ENCODE measurements at places on chromosomes 16 and 17.

GRCh38 chr16:55116165-55116920, 185.7 kb downstream of the IRX5 start:
- DNase-seq, result peak; percentile 95

DNA sequence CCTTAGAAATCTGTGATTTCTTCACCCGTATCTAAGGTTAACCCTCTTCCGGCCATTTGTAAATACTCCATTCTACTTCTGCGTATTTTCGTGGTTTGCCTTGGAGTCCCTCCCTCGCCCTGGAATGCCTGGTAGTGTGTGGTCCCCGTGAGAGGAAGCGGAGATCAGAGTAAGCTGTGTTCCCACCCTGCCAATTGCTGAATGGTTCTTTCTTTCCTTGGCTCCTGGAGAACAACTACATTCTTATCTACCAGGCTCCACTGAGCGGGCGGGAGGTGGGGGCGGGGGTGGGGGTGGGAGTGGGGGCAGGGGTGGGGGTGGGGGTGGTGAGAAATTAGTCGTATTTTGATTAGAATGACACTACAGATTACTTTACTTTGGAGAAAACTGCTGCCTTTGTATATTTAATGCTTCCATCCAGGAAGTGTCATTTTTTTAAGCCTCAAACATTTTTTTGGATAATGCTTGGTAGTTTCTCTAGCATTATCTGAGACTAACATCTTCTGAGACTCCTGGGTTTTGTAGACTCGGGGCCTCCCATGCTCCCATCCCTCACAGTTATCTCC, 20.9 kb upstream of the FASN start:
- no peak for DNase-seq

DNA sequence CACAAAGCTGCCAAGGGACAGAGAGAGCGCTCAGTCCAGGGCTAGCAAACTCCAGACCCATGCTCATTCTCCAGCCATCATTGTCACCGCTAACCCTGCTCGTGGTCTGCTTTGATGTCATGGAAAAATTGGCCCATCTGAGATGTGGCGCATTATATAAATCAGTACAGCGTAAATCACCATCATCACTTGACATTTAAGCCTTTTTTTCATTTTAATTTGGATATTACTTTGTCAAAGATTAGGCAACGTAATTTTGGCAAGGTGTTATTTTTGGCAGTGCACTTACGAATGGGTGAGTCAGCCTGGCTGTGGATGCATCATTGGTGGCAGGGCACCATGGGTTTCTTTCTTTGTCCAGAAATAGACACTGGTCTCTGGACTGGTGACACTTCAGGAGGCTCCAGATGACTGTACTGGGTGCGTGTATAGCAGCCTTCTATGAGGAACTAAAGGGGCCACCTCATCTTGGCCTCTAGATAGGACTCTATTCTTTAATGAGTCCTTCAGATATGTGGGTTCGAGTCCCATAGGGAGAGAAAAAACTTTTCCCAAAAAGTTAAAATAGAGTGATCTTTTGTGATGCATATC, 166.3 kb downstream of the MSI2 start:
- no peak for DNase-seq

- no peak for DNase-seq
These were observed 2.8 kb downstream of the WNK4 start for GRCh38 chr17:42783062-42783790.

- no peak for DNase-seq
These were observed 4.1 kb downstream of the FAM171A2 start for GRCh38 chr17:44359458-44360143.

DNA sequence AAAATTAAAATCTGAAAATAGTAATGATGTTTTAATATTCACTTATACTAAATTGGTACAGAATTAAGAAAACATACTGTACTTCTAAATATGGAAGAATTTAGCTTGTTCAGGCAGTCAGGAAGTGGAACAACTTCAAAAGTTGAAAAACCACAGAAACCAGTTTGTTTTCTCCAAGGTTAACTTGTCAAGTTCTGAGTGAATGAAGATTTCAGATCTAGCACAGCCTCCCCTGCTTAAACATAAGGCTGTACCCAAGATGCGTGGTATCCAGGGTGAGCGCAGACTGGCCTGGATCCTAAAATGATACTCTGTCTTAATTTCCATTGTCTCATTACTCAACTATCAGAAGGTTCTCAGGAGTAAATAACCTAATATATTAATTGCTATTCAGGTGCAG, 730.7 kb upstream of the KIF2B start:
- DNase-seq, result no peak

GRCh38 chr17:51120357-51120738, 320 bp downstream of the SPAG9 start:
- DNase-seq, result no peak

GRCh38 chr17:57735707-57736106, 9.4 kb downstream of the CCDC182 start:
- no peak for DNase-seq

DNA sequence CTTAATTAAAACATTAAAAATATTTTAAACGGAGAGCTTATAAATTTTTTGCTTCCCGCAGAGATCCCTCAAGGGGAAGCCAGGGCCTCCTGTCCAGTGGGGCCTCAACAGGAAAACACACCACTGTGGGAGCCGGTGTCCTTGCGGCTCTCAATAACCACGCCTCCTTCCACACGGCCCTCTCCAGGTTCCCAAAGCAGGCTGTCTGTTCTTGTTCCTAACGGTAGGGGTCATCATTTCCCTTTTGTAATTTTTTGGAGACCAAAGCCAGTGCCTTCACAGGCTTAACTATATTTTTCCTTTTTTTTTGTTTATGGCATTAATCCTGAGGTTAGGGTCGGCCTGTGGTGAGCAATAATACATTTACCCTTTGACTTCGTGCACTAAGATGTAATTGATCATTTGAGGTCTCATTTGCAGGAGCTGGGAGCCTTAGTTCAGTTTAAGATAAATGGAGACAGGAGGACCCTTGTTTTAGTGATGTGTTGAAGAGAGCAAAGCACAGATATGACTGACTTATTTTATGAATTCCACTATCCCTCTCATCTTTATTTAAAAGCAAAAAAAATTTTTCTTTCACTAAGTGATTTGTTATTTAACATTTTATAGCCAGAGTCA, 77.5 kb upstream of the N4BP1 start:
- DNase-seq, result peak; percentile 24

GRCh38 chr17:50355336-50355700, 9.4 kb downstream of the XYLT2 start:
- no peak for DNase-seq

DNA sequence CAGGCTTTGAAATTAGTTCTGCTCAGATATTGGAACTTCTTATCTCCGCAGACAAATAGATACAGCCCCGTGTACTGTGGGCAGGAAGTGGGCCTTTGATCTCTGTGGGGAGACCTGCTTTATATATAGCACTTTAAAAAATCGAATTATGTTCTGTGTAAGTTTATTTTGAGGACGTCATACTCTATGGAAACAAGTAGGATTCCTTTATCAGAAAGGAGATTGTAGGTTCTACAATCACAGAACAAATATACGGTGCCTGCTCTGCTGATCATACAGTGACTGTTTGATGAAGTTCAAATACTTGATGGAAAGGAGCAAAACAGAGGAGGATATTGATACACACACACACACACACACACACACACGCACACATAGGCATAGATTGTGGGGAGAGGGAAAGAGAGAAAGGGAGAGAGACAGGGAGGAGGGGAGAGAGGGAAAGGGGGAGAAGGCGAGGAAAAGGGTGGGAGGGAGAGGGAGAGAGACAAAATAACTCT, 14.7 kb upstream of the TMEM220 start:
- DNase-seq, result no peak

Measured in AG09319 (cell line).